Skeletal muscle cell (primary cell): ENCODE measurements at places on chromosomes 5 and 9.

DNA sequence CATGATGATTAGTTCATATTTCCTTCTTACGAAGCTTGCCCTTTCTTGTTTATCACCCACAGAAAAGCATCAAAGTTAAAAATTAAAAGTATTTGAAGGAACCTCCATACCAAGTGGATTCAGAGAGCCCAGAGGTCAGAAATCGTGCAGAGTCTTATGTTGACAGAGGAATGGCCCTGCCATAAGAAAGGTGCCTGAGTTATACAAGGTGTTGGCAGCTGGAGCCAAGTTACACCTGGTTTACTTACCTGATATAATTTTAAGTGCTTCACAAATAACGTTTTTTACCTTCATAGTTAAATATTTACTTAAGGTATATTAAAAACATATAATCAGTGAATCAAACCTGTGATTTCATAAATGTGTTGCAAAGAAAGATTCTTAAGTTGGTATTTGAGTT, 42.3 kb upstream of the DHFR start:
- DNase-seq, result no peak

- no peak for DNase-seq
These were observed 487 bp downstream of the SPATA24 start for GRCh38 chr5:139403418-139403786.

- DNase-seq, result no peak
These were observed 239.9 kb upstream of the PANK3 start for GRCh38 chr5:168819004-168819621.

DNA sequence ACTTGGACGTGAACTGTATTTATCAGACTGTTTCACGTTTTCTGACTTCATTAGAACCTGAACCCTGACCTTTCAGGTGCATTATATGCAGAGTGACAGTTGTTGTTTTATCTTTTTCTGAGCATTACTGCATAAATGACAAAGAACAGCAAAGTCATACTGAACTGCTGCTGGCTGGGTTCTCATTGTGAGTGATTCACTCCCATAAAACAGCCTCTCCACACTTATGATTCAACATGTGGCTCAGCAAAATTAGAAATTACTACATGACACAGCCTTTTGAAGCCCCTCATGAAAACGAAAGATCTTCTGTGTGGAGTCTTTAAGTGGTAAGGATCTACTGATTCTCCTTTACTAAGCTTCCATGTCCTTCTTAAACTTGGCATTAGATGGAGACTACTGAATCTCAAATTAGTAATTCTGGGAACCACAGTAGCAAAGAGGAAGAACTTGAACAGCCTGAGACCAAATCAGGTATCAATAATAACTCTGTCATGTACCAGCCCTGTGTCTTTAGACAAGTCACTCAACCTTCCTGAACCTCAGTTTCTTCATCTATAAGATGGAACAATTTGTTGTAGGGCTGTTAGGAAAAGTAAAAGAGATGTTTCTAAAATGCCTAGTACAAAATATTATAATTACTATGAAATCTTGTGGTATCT, 172.3 kb upstream of the GNA14 start:
- peak; percentile 53 for DNase-seq

GRCh38 chr9:124420991-124421543, 5.8 kb upstream of the PSMB7 start:
- no peak for DNase-seq

- no peak for DNase-seq
These were observed 448.4 kb upstream of the ITGA1 start for GRCh38 chr5:52339285-52339684.

- no peak for DNase-seq
These were observed 41.6 kb upstream of the PANK3 start for GRCh38 chr5:168620807-168621206.

GRCh38 chr5:120942596-120943350, 478.7 kb downstream of the PRR16 start:
- DNase-seq, result peak; percentile 10

GRCh38 chr5:118042076-118042475, 946.3 kb downstream of the DTWD2 start:
- DNase-seq, result no peak

- no peak for DNase-seq
These were observed 7.0 kb upstream of the SLC9A3 start for GRCh38 chr5:531101-531748.
